ENCODE measurements at places on chromosomes 3 and 15.

GRCh38 chr15:62977952-62978811 lies 64.4 kb upstream of the TPM1 start:
- DNase-seq: no peak

DNA sequence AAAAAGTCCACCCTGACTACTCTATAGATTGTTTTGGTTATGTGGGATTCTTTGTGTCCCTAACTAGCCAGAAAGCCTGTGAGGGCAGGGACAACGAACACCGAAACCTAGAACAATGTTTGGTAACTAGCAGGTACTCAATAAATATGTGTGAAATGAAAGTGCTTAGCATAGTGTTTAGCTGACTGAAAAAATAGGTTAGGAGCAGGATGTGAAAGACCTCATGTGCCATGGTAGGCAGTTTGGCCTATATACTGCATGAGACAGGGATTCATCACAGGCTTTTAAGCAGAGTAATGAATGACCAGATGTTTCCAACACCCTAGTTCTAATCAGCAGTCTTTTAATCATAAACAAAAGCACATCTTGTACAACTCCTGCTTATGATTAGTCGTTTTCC lies 64.2 kb downstream of the MYO5A start:
- no peak for DNase-seq

DNA sequence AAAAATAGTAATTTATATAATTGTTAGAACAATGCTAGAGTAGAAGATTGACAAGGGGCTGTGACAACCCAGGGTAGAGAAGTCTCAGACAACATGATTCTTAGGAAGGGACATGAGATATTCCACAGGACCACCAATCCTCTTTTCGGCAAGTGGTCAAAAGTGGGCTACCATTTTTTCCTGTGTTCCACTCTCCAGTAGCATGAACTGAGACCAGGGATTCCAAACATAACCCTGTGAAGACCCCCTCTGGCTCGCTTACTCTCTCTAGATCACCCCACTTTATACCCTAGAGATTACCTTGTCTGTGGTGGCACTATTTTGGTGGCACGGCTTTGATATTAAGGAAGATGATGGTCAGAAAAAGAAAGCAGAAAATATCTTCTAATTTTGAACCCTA lies 960 bp downstream of the GCSAM start:
- no peak for DNase-seq

DNA sequence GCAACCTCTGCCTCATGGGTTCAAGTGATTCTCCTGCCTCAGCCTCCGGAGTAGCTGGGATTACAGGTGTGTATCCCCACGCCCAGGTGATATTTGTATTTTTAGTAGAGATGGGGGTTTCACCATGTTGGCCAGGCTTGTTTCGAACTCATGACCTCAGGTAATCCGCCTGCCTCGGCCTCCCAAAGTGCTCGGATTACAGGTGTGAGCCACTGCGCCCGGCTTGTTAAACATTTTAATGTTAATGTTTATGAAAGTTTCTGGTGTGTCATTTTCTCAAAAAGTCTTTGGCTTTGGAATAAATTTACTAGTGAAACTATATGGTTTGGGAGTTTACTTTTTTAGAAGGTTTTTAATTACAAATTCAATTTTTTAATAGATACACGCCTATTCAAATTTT lies 698.8 kb downstream of the MECOM start:
- DNase-seq: no peak

- DNase-seq: no peak
These were observed 483 bp downstream of the EHD4 start for GRCh38 chr15:41971895-41972252.

- no peak for DNase-seq
These were observed 2.9 kb downstream of the NPAP1 start for GRCh38 chr15:24678485-24678884.

DNA sequence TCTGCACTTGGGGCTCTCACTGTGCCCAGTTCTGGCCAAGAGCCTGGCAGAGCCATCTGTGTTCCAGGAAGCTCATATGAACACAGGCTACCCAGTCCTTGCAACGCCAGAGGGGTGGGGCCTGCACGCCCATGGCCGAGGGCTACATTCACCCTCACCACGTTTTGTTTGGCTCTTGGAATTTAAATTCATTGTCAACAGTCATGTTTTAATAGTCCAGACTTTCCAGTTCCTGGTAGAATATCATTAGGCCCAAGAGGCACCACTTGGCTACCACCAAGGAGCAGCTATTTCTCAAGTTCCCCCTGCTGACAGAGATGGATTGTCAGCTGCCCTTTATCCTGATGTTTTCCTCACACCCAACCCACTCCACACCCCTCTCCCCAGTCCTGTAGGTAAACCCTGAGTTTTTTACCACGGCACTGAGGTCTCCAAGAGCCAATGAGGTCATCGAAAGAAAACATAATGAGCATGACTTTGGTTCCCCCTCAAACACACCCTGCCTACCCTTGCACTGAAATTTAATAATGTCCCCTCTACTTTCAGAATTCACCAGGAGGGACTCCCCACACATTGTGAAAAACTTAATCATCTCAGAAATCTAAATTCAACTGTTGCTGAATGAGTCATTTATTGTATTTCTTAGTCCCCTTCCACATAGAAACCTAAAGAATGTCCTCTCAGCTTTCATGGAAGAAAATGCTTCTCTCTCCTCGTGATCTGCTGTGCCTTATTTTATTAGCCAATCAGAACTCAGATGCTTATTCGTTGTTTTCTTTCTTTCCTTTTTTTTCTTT lies 125.1 kb downstream of the SHQ1 start:
- DNase-seq: no peak

GRCh38 chr3:170563712-170564423 lies 22.0 kb downstream of the SLC7A14 start:
- no peak for DNase-seq

- peak; percentile 81 for DNase-seq
These were observed 6.2 kb upstream of the TIPARP start for GRCh38 chr3:156668073-156668763.

GRCh38 chr3:56724676-56725075 lies 41.6 kb upstream of the TASOR start:
- DNase-seq: no peak

- no peak for DNase-seq
These were observed 243.8 kb upstream of the PEX5L start for GRCh38 chr3:180280555-180280954.

GRCh38 chr3:17709236-17709810 lies 33.1 kb downstream of the TBC1D5 start:
- DNase-seq: no peak

GRCh38 chr3:129549006-129549800 lies 6.2 kb downstream of the H1-8 start:
- DNase-seq: no peak

GRCh38 chr3:94069194-94069813 lies 6.4 kb downstream of the NSUN3 start:
- DNase-seq: peak; percentile 38

DNA sequence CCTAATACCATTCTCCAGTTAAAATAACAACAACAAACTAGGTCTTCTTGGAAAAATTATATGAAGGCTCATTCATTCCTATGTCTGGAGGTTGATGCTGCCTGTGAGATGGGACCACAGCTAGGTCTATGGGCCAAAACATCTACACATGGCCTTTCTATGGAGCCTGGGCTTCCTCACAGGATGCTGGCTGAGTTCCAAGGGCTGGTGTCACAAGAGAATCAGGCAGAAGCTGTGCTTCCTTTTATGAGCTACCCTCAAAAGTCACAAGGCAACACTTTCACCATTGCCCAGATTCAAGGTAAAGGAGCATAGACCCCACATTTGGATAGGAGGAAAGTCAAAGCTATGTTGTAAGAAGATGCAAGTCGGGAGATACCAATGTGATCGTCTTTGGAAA lies 4.6 kb upstream of the RTP2 start:
- no peak for DNase-seq

GRCh38 chr3:109863701-109864100 lies 526.4 kb upstream of the DPPA4 start:
- DNase-seq: no peak

GRCh38 chr3:73765878-73766545 lies 141.3 kb upstream of the PDZRN3 start:
- DNase-seq: no peak

GRCh38 chr3:177652556-177653291 lies 455.4 kb upstream of the TBL1XR1 start:
- DNase-seq: no peak

DNA sequence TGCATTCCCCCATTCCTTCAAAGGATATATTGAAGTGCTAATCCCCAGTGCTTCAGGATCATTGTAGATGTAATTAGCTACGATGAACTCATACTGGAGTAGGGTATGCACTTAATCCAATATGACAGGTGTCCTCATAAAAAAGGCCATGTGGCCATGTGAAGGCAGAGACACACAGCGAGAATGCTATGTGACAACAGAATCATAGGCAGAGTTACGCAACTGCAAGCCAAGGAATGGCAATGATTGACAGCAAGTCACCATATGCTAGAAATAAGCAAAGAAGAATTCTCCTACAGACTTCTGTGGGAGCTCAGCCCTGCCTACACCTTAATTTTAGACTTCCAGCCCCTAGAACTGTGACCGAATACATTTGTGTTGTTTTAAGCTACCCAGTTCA lies 875.6 kb upstream of the ROBO1 start:
- no peak for DNase-seq

- DNase-seq: no peak
These were observed 35.7 kb downstream of the IGF2BP2 start for GRCh38 chr3:185789134-185789533.

- DNase-seq: no peak
These were observed 630.8 kb upstream of the KCNMB2 start for GRCh38 chr3:177905173-177906125.

GRCh38 chr3:177633671-177634207 lies 436.5 kb upstream of the TBL1XR1 start:
- DNase-seq: no peak

GRCh38 chr3:125126323-125126722 lies 70.5 kb upstream of the HEG1 start:
- no peak for DNase-seq

- DNase-seq: no peak
These were observed 82.8 kb upstream of the MEX3B start for GRCh38 chr15:82128401-82129148.

DNA sequence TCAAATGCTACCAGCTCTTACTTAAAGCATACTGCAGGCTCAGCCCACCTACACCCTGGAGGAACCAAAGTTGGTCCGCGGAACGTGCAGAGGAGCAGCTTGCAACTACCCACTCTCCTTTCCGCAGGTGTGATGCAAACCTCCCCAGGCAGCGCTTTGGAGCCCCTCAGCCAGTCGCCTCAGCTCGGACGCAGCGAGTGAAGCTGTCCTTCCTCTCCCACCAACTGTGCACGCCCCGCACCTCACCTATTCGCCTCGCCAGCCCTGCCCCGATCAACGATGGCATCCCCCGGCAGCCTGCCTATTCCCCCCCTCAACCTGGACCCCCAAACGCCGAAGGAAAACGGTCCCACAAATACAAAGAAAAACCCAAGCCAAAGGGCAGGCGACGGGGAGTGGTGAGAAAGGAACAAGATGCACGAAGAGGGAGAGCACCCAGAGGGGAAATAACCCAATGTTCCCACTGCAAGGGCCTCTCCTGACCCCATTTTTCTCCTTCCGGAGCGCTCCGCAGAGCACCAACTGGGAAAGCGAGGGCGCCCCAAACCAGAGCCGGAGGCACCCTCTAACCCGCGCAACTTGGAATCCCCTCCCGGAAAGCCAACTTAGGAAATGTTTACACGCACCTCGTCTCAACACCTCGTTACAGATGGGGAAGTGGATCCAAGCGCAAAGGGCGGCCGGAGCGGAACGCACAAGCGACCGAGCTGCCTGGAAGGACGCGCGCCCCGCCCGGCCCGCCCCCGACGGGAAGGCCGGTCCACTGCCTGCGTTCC lies 665 bp downstream of the GLB1 start:
- DNase-seq: peak; percentile 51

DNA sequence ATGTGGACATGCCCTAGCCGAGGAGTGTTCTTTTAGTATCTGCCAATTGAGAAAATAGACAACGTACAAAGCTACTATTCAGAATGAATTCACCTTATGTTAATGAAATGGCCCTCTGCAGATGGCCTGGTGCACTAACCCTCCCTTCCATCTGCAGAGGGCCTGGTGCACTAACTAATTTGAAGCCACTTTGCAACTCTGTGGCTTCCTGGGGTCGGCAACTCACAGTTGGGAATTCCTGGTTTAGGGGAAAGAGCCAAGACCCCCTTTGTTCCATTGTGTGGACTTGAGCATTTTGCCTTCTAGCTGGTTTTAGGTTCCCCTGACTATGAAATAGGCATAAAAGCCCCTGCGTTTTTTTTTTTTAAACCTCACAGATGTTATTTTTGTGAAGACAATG lies 204.3 kb upstream of the UBE3A start:
- DNase-seq: no peak

- DNase-seq: no peak
These were observed 7.9 kb upstream of the BCL2A1 start for GRCh38 chr15:79978655-79979514.

- no peak for DNase-seq
These were observed 94.5 kb downstream of the ARNT2 start for GRCh38 chr15:80498652-80499051.

GRCh38 chr3:69292185-69292584 lies 93.7 kb downstream of the FRMD4B start:
- no peak for DNase-seq

DNA sequence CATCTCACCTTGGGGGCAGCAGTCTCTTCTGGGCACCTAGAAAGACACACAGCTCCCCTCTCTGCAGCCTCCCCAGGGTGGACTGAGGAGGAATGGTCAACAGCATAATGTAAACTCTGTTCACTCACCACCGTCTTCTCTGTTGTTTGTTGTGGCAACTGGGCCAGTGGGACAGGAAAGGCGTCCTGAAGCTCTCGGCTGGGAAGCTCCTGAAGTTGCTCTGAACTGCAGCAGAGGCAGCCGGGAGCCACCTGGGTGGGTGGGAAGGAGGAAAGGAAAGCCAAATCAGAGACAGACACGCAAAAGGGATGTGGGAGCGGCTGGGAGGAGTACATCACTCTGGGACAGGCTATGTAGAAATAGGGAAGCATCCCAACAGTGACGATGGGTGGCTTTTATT lies 52.7 kb downstream of the MYLK start:
- DNase-seq: no peak

DNA sequence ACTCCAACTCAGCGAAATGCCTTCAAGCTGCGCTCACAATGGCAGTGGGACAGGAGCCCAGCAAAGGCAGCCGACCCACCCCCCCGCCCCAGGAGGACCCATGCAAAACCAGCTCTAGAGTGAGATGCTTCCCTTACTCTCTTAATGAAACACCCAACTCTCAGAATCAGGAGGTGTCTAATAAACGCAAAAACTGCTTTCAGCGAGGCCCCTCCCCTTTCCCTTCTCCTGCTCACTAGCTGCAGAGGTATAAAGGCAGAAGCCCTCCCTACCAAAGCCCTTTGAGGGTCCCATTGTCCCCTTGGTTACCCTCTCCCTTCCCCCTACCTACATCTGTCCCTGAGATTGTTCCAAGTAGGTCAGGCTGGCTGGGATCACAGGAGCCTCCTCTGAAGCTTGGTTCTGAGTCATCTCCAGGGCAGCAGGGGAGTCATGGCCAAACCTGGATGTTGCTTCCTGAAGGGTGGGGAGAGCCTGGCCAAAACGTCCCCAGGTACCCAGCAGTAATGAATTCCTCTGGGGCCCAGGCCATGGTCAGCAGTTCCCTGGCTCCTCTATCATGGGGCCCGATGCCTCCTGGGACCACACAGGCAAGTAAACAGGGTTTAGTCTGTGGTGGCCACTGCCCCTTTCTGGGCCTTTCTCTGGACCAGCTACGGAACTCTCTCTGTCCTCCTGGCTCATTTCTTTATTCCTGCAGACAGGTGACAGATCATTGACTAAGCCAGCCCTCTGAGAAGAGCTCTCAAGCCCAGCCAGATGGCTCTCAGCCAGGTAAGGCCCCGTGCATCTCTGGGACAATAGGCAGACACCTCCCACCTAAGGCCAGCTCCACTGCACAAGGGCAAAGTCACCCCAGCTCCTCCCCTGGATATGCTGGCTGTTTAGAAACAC lies 8.6 kb downstream of the KLHL25 start:
- DNase-seq: no peak

All from CD4-positive, CD25-positive, alpha-beta regulatory T cell (primary cell).